ENCODE measurements at places on chromosomes 3 and 15.

- no peak for DNase-seq
Observed at GRCh38 chr3:163391407-163392181, 1686.7 kb downstream of the SI start.

DNA sequence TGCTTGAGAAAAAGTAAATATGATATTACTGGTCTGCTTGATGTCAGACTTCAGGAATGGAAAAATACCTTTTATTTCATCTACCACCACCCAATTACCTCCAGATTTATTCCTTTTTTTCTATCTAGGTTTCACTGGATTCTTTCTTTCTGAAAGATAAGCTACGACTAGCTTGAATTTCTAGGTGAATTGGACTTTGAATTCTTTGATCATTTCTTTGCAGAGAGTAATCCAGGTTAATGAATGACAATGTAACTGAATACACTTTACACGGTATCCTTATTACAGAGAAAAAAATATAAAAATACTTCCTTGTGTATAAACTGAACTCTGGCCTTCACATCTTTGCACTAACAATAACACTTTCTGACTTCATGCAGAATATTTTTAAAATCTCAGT lies 59.5 kb upstream of the TRPC1 start:
- DNase-seq, result no peak

- no peak for DNase-seq
Observed at GRCh38 chr3:133441867-133442270, 42.0 kb downstream of the BFSP2 start.

DNA sequence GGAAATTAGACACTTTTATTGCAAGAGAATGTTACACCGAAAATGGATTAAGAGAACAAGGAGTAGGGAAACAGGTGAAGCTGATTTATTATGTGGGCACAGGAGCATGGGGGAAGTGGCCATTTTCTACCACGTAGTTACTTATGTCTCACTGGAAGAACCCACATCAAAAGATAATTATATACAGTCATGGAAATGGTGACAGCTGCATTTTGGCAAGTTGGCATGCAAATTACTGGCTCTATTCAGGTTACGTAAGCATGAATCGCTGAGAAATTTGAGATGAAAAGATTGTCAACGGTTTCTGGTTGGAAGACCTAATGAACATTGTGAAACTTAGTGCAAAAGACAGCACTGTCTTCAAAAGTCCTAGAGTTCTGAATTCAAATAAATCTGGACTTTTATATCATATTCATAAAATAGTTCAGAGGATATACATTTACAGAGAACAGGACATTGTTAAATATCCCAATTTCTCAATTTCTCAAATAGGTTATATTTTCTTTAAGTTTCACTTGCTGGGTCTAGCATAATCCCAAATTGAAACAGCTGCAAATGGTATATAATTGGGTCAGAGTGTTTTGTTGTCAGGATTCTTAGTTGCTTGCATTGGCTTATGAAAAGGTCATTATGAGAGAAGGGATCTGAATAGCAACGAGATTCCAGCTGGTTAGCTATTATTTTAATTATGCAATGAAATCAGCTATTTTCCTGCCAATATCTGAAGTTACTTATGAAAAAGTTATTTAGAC lies 567.8 kb downstream of the ZPLD1 start:
- no peak for DNase-seq

DNA sequence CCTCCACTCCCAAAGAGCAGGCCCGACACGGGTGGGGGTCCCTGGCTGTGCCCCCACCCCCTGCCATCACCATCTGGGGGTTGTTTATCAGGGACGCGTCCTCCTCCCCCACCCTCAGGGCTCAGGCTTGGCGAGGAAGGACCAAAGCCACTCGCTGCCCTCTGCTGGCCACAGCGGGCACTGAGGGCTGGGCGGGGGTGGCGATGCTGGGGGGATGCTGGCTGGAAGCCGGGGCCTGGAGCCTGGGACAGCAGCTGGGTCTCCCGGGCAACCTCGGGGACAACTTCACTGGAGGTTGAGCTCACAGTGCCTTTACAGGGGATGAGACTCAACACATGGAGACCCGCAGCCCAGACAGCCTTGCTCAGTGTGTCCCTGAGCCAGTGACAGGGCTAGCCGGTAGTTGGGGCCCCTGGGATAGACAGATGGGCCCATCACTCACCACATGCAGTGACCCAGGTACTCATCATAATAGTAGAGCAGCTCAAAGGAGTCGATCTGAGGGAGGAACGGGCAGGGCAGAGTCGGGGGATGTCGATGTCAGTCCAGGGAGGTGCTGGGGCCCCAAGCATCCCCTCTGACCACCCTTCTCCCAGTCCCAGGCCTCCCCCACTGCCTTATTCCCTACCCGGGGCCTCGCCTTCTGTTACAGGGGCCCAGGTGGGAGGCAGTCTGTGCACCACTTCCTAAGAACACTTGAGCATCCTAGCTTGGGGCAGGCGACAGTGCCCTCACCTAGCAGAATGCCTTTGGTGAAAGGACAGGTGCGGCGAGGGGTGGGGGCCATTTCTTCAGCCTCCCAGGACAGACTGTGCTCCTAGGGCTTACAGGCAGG lies 5.9 kb upstream of the CALML4 start:
- peak; percentile 58 for DNase-seq

GRCh38 chr3:187352581-187353575 lies 15.3 kb upstream of the RTP4 start:
- no peak for DNase-seq

GRCh38 chr3:140883428-140884040 lies 58.1 kb upstream of the SLC25A36 start:
- no peak for DNase-seq

GRCh38 chr15:99439524-99439835 lies 126.3 kb upstream of the MEF2A start:
- DNase-seq, result no peak

DNA sequence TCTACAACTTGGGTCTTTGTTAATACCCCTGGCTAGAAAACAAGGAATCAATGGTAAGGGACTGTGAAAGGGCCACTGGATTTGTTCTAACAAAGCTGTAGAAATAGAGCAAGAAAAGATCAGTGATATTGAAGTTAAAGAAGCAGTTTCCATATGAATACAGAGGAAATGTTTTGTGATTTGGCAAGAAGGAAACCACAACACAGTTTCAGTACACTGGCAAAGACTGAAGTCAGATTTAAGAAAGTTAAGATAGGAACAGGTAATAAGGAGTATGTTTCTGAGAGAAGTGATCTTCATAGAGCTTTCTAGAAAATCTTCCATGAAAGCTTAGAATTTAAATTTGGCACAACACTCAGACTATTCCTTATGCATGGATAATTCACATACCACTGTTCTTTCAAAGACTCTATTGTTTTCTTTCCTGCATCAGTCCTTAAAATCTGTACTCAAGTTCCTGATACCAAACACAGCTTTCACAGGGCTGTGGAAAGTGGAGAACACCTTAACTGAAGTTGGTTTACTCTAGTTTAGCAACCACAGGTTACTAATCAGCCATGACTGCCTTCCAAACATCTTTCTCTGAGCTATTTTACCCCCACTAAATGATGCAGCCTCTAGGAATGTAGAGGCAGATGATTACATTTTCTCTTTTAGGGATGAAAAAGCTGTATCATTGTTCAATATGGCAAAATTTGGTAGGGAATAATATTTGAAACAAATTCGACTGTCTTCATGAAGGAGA lies 32.4 kb upstream of the ALCAM start:
- DNase-seq, result no peak

GRCh38 chr3:127610105-127610504 lies 11.9 kb downstream of the MCM2 start:
- no peak for DNase-seq

Measured in omental fat pad (tissue), 4 donors.